ENCODE measurements at places on chromosomes 11 and 22.
A peak's percentile ranks its signal among the peaks of the same experiment; 100 is the strongest.

- no peak for DNase-seq
These were observed 45.7 kb downstream of the TXN2 start for GRCh38 chr22:36435516-36436415.

GRCh38 chr11:11117730-11118129, 235.3 kb downstream of the CSNK2A3 start:
- no peak for DNase-seq

DNA sequence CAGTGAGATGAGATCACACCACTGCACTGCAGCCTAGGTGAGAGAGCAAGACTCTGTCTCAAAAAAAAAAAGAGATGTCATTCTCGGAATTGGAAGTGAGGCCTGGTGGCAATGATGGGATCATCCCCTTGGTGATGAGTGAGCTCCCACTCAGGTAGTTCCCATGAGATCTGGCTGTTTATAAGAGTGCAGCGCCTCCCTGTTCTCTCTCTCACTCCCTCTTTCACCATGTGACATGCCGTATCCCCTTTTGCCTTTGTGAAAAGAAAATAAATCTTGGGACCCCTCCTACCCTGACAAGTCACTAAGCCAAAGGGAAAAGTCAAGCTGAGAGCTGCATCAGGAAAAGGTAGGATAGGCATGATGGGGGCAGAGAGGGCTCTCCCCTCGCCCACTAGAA, 28.8 kb downstream of the ZNF70 start:
- DNase-seq = no peak

DNA sequence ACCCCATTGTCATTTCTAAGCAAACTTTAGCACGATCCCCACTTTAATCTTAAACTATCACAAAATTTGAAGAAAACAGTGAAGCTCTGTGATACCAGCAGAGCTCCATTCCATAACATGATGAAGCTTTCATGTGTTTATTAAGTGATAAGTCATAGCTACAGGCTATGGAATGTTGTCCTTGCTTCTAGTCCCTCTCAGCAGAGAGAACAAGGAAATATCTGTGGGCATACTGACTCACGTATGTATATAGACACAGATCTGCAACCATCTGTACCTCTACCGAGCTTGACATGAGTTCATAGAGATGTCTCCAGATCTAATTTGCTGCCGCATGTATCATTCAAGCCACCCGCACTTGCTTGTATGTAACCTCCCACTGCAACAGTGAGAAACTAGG, 588.9 kb downstream of the ETS1 start:
- no peak for DNase-seq

DNA sequence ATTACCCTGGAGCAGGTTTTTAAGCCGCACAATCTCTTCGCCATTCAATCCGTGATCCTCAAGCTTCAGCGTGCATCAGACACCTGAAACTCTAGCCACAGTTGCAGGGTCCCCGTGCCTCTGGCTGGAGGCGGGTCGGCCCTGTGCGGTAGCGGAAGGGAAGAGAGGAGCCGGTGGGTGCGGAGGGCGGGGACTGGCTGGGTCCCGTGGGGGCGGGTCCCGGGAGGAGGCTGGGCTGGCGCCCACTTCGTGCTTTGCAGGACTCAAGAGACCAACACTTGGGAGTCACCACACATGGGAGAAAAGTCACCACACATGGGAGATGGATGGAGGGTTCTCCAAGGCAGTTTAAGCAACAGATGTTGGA, 772 bp downstream of the C22orf15 start:
- DNase-seq = no peak

DNA sequence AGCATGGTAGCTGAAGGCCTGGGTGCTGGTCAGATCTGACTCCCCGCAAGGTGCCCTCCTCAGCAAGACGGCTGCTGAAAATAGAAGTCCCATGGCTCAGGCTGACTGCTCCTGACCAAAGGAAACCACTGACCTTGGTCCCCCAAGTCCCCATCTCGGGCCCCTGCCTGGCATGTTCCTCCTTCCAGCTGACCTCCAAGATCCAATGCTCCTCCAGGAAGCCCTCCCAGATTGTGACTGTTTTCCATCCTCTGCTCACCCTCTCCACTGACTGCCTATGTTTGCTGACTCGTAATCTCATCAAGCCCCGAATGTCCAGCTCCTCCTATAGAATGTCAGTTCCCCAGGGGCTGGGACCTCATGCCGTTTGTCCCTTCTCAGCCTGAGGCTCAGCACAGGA, 30.5 kb downstream of the ALX4 start:
- DNase-seq = no peak

GRCh38 chr22:50705219-50705691, 32.6 kb downstream of the SHANK3 start:
- peak; percentile 90 for DNase-seq

GRCh38 chr11:129709801-129710398, 105.7 kb upstream of the TMEM45B start:
- no peak for DNase-seq

DNA sequence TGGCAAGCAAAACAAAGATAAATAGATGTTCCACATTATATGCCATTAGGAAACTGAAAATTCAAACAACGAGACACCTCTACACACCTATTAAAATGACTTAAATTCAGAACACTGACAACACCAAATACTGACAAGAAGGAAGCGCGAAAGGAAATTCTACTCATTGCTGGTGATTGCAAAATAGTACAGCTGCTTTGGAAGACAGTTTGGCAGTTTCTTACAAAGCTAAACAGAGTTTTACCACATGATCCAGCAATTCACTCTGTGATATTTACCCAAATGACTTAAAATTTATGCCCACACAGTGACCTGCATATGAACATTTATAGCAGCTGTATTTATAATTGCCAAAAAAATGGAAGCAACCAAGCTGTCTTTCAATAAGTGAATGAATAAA, 232.6 kb downstream of the CASP12 start:
- DNase-seq = no peak

DNA sequence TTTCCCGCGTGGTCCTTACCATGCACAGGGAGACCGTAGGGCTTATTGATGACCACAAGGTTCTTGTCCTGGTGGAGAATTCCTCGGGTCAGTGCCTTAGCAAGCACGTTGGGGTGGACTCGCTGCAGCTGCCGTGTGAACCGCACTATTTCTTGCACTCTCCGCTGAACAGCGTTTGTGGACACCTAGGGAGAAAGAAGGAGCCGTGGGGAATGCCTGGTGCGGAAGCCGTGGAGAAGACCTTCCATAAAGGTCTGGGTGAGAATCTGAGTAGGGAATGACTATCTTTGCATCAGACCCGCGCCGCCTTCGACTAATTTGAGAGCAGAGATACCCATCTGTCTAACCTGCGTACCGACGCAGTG, 597 bp downstream of the RPUSD4 start:
- no peak for DNase-seq

- DNase-seq = no peak
These were observed 45.0 kb upstream of the MPPED2 start for GRCh38 chr11:30631148-30631547.
